ENCODE measurements at places on chromosomes 5 and 9.

GRCh38 chr5:153445875-153446579 lies 44.4 kb upstream of the GRIA1 start:
- no peak for DNase-seq

DNA sequence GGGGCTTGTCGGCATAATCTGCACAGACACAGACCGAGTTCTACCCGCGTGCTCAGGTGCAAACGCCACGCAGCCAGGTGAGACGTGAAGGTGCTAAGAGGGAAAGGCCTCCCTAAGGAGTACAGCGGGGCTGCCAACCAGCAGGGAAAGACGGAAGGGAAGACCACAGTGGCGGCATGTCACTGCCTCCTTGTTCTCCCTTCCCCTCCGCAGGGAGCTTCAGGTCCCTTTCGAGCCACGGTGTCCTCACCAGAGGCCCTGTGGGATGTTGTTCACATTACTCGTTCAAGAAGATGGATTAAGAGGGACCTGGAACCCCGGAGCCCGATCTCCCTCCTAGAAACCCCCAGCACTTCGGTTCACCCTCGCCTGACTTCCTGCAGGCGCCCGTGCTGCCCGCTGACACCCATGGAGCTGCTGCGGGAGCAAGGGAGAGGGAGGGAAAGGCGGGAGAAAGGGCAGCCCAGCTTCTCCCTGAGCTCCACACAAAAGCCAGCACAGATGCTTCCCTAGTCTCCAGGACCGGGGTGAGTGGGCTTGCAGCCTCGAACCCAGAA lies 686 bp downstream of the BRD9 start:
- no peak for DNase-seq

DNA sequence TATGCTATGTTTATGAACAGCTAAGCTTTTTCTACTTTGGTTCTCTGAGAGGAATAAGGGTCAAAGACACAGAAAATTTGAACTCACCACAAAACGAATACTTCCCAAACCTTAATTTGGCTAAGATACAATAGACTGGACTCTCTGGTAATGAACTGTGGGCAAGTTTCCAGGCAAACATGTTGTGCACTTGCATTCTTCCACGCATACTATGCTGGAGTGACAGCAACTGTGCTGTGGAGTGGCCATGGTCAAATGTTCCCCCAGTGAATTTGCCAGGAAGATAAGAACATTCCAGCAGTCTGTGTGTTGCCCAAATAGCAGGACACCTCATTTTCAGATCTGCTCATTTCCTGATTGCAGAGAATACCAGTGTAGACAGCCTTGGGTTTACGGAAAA lies 275.3 kb upstream of the IL12B start:
- no peak for DNase-seq

- no peak for DNase-seq
Observed at GRCh38 chr5:112752335-112752734, 14.7 kb downstream of the APC start.

Measured in T follicular helper cell (primary cell).